ENCODE measurements at places on chromosomes 13 and 19.

DNA sequence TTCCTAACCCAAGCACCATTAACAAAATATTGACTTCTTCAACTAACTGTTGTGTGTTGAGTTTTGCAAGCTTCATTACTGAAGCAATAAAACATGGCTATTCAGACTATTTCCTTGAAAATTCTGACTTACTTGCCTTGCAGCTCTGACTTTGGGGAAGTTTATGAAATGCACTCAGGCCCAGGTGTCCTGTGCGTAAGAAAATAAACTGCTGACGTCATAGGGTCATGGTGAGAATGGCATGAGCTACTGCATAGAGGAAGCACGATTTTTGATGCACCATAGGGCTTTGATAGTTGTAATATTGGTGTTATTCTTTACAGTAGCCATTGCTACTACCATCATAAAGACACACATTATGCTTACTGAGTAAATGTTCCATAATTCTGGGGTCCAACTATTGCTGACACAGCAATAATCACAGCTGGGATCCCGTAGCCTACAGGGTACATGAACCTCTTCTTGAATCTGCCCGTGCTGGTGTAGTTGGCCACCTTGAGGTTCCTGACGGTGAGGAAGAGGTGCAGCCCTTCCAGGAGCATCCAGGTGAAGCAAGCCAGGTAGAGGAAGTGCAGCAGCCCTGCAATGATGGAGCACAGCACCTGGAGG is 57.9 kb downstream of the MBD3L2B start:
- DNase-seq = no peak

DNA sequence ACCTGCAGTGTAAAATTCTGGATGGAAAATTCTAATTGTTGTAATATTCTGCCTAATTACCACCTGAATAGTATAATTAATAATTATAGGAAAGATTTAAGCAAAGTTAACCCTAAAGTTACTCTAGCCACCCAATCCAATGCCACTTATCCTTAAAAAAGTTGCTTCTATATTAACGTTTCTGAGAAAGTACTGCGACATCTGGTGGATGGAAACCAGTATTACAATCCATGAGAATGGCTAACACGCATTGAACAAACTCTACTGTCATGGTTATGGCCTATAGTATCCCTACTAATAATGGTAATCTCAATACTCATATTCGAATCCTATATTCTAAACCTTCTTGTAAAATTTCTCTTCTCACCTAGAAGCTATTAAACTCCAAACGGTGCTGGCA is 1551.8 kb downstream of the SLITRK1 start:
- no peak for DNase-seq

- no peak for DNase-seq
These were observed 1895.6 kb upstream of the PRR20A start for GRCh38 chr13:55245005-55245644.

DNA sequence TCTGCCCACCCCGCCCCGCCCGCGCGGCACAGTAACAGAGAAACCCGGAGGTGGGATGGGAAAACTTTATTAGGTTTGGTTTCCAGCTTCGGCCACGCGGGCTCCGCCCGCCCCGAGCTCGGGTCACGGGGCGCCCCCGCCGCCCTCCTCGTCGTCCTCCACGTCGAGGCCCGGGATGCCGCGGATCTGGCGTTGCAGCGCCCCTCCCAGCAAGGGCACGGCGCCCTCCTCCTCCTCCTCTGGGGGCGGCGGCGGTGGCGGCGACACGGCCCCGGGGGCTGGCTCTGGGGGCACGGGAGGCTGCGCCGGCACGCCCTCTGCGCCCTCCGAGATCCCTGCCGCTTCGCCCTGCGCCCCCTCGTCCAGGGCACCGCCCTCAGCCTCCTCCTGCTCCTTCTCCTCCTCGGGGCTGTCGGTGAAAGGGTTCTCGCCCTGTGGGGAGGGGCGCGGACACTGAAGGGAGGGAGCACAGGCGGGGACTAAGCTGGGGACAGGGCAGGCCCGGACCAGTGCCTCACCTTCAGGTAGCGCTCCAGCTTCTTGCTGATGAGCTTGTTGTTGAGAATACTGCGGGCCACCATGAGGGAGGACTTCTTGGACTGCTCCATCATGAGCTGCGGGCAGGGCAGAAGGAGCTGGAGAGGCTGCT is 536 bp upstream of the AKAP8 start:
- no peak for DNase-seq

- DNase-seq = no peak
These were observed 11.9 kb downstream of the ZNF541 start for GRCh38 chr19:47560999-47561398.
